ENCODE measurements at places on chromosomes 4 and X. TPM values are rescaled to one million over a fixed set of nuclear protein-coding genes. Genes with fewer than 3 reads are reported as not detected.

Gene SMIM10L2A
- total RNA-seq = 1.7 TPM

Gene OPHN1
- 10.7 TPM for total RNA-seq

Gene PPBP
- total RNA-seq = 9.7 TPM

Gene C1QTNF7
- 10.7 TPM for total RNA-seq

Gene PPP2R2C
- not detected for total RNA-seq

Gene RHOXF2B
- total RNA-seq = not detected

Gene HHIP
- 172 TPM for total RNA-seq

Gene MSX1
- total RNA-seq = 2.1 TPM

Gene IDUA
- total RNA-seq = 46.0 TPM

Gene SLIT2
- 91.8 TPM for total RNA-seq

Gene ADGRG4
- total RNA-seq = 0.27 TPM

DNA sequence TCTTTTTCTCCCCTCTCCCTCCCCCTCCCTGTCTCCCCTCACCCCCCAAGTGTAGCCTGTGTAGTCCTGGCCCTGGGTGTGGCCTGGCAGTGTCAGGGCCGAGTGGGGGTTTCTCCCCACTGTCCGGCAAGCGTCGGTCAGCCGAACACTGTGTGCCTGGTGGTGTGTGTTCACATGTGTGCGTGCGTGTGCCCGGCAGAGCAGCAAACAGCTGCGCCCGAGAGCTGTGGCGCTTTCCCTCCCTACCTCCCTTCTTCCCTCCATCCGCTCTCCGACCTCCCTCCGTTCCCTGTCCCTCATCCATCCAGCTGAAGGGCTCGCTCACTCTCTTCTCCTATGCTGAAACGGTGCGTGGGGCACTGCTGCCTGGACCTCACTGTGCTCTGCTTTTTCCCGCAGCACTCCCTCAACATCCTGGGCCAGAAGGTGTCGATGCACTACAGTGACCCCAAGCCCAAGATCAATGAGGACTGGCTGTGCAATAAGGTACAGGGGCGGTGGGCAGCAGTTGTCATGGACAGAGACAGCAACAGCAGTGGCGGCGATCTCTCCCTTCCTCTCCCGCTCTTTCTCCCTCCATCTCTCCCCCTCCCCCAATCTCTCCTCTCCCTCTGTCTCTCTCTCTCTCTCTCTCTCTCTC is 17.4 kb upstream of the UBA1 start:
- DNase-seq = no peak

- no peak for DNase-seq
Measured at GRCh38 chrX:153778684-153779101, 2.1 kb upstream of the SRPK3 start.

GRCh38 chr4:185020863-185021761 is 2.8 kb downstream of the HELT start:
- DNase-seq = no peak

- DNase-seq = peak; percentile 54
Measured at GRCh38 chrX:107716118-107716684, 59.4 kb downstream of the TSC22D3 start.

DNA sequence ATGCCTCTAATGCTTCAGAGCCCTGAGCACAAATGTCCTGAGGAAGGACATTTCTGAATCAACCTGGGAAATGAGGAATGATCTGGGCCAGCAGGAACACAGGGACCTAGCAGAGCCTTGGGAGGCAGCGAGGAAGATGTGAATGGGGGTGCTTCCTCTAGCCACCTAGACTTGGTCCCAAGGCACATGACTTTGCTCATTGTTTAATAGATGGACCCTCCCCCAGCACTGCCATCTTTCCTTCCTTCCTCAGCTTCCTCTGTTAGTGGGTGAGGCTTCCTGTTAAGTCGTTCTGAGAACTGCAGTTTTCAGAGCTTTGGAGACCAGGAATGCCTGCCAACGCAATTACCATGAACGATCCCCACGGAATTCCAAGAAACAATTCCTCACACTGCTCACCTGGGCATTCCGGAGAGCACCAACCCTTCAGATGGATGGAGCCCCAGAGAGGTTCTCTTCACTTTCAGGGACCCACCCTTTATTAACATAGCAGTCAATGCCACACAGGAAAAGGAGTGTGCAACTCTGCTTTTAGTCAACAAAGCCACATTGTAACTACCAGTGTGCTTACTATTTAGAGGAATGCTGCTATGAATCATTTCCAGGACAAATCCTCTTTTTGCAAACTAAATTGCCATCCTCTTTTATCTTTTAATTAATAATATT is 48.5 kb upstream of the STIM2 start:
- DNase-seq = no peak

DNA sequence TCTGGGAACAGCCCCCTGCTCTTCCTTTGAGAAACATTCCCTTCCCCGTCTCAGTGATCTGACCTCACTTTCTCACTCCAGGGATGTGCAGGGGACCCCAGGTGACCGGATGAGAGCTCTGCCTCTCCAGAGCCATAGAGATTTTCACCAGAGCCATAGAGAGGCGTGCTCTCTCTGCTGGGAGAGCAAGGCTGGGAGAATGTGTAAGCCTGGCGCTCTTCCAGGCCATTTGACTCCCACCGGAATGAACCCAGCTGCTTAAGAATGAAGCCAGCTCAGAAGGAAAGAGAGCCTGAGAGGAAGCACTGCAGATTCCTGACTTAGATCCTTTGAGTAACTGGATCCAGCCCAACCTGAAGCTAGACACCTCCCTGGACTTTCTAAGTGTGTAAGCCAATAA is 106.4 kb downstream of the DHX15 start:
- no peak for DNase-seq

GRCh38 chr4:143273160-143273917 is 63.3 kb upstream of the GAB1 start:
- DNase-seq = no peak

DNA sequence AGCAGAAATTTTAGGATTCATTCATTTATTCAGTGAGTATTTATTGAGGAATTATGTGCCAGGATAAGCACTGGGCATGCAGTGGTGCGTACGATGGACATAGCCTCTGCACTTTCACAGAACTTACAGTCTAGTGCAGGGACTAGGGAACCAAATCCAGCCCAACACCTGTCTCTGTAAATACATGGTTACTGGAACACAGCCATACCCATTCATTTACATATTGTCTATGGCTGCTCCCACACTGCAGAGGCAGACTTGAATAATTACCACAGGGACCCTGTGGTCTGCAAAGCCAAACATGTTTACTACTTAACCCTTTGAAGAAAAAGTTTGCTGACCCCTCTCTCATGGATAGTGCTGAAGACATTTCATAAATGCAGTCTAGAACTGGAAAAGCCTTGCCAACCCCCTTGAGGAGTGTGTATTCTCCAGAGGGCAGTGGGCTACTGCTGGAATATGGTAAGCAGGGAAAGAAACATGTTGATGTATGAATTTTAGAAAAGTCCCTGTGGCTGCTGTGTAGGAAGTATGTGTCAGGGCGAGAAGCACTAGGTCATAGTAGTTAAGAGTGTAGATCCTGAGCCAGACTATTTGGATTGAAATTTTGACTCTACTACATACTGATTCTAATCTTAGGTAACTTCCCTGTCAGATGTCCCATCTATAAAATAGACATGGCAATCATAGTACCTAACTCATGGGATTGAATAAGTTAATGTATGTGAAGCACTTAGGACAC is 75.5 kb downstream of the GALNT7 start:
- no peak for DNase-seq

DNA sequence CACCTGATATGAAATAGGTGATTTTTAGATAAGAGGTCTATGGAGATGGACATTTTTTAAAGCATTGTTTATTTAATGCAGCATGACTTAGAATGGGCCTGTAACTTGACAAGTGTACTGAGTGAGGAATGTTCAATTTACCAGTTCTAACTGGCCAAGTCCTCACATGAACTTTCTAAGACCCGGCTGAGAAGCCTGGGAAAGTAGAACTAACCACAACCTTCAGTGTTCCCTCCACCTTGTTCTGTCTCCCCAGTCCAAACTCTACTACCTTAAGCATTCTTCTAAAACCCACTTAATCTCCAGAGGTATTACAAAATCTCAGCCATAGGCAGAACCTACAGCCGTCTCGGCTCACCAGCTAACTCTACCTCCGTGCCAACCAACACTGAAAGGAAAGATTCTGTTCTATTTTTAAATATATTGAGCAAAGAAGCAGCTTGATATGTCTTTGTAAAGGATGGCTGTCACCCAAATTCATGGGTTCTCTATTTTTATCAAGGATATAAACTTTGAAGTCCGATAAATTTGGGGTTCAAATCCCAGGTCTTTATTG is 6.8 kb downstream of the PPARGC1A start:
- DNase-seq = no peak

GRCh38 chr4:85732124-85732523 is 257.2 kb downstream of the ARHGAP24 start:
- DNase-seq = no peak

- no peak for DNase-seq
Measured at GRCh38 chr4:51858605-51859202, 15.8 kb downstream of the DCUN1D4 start.

GRCh38 chr4:15004739-15005301 is 2.5 kb downstream of the CPEB2 start:
- DNase-seq = peak; percentile 91

DNA sequence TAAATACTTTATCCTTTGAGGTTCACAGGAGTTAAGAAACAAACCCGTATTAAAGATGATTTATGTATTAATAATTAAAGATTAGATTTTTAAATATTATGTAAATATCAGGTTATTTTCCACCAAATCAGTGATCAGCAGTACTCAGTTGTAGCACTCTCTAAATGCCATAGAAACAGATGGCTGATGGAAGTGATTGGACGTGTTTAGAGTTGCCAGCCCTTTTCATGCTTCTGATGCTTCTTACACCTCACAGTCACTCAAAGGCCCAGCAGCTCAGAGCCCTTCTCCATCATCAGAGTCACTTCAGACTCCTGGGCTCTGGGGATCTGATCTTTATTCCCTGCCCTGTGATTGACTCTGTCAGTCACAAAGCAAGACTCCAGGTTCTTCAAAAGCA is 170.1 kb upstream of the PGRMC2 start:
- no peak for DNase-seq

DNA sequence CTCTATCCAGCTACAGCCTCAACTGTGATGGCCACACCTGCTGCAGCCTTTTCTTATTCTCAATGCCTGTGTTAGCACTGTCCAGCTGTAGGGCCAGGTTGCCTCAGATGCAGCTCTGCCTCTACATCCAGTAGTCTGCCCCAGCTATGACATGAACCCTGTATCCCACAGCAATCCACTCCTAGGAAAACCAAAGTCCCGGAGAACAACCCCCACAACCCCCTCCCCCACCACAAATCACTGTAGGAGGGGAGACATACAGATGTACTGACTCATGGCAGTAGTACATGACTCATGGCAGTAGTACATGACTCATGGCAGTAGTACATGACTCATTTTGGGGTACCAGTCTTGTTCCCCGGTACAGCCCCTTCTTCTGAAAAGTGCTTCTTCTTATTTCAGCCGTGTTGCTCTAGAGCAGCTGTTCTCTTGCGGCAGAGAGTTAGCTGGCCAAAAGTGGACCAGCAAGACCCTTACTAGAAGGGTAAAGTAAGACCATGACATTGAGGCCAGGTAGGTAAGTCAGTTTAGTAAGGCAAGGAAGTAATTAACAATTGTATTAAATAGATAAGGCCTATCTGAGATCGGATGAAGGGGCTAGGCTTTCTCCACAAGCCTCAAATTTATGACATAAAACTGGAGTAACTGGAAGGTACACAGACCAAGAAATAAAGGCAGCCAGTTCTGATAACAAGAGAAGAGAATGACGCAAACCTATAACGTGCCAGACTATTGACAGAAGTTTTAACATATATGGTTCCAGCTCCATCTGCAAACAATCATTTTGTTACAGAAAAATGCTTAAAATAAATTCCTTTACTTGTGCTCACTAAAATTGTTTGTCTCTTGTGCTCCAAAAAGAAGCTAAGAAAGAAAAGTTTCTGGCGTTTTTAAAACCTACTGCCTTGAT is 221.4 kb downstream of the TACR3 start:
- DNase-seq = no peak

- DNase-seq = no peak
Measured at GRCh38 chr4:117661091-117662072, 372.9 kb upstream of the NDST3 start.

- DNase-seq = no peak
Measured at GRCh38 chr4:186201535-186202230, 10.3 kb downstream of the CYP4V2 start.

DNA sequence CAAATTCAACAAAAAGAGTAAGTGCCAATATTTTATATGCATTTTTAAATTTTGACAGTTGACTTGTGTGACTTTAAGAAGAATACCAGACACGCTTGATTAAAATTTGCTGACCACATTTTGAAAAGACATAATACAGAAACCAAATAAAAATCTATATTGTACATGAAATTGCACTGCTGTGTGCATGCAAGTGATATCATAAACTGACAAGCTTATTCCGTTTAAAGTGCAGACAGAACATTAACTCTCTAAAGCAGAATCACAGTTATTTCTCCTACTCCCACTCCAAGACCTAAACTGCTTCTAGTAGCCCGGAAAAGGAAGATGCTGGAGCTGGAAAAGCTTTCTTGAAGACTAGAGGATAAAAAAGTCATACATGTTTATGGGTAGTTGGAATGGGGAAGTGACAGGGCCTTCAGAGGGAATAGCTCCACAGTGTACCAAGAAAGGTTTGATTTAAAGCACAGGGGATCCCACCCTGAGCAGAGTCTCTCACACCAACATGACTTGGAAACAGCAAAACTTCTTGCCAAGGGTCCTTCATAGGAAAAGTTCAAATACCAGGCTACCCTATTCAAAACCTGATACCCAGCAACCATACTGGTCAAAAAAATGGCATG is 34.1 kb upstream of the NAF1 start:
- no peak for DNase-seq
